Small intestine (tissue), 16 donors: ENCODE measurements at places on chromosomes 2 and 18. TPM values are rescaled to one million over a fixed set of nuclear protein-coding genes. Genes with fewer than 3 reads are reported as not detected.
A peak's percentile ranks its signal among the peaks of the same experiment; 100 is the strongest.

HOXD9 gene
- polyA plus RNA-seq: 1.9 TPM

- DNase-seq: peak; percentile 9
Observed at GRCh38 chr2:151841047-151841424, 12.8 kb upstream of the ARL5A start.

DNA sequence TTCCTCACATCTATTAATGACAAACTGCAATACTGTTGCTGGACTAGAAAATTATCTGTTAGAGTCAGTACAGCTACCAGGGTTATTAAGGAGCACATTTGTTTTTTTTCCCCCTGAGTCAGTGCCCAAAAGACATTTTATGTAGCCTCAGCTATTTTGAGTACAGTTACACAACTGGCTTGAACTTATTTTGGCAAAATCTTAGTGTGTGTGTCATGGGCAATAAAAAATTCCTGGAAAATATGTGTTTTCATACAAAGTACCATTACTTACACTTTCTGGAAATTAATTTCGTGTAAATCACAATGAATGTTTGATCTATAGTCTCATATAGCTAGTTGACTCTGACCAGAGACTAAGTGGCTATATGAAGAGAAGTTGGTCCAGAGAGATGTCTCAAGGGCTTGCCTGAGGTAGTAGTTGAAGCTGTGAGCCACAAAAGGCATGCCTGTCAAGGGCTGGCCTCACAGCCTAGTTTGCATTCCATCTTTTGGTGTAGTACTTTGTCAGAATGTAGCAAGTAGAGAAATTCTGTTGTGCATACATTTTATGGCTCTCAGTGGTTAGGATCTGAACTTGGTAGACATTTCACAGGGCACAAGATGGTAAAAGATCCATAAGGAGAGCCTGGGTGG lies 283.4 kb downstream of the MTX2 start:
- DNase-seq: no peak

DNA sequence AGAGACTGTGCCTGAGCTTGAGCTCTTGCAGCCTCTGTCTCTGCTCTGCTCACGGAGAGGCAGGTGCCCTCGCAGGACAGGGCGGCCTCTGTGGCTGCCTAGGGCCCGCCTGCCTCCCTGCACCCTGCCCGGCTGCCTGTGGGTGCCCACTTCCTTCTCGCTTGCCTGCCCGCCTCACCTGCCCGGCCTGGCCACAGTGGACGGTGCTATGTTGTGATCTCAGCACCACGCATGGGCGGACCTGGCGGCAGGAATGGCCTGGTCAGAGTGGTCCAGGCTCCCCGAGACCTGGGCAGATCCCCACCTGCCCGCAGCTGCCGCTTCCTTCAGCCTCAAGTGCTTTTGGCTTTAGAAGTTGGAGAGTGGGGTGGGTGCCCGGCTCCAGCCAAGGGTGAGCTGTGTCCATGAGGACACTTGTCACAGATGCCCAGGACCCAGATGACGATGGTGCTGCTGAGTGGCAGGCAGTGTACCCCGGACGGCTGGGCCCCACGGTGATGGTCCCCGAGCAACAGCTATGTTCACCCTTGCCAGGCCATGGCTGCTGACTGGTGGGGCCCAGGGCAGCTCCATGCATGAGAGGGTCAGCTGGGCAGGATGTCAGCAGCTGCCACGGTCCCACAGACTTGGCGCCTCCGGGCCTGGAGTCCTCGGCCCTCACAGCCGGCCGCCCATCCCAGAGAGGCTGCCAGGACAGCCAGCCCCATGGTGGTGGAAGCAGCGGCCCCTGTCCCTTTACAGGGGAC lies 25.3 kb downstream of the RTP5 start:
- no peak for DNase-seq

BCL11A gene
- polyA plus RNA-seq: 17.2 TPM

DNA sequence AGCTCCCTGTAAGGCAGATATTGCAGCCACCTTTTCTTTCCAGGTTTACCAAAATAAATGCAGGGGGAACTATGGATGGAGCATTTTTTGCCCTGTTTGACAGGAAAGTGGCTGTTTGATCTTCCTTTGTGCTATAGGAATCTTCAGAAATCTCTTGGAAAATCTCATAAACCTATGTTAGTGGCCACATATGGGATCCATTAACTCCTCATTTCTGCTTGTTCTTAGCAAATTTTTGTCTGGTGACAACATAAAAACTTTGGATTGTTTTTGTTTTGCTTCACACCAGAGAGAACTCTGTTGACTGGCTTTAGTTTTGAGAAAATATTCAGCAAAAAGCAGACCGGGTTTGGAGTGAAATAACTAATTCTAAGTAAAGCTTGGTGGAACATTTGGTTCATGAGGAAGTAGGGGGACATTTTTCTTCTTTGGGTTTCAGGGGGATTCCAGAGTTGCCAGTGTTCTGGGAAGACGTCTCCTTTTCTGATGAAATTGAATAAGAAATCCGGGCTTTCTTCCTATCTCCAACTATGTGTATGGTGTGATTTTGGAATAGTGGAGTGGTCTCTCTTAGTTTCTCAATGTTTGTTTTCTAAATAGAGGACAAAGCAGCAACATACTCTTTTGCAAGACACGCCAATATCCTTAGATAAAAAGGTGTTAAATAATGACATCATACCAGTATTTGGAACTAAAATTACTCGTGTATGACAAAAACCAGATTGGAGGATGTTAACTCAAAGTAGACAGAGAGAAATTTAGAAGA lies 174.4 kb downstream of the ICOS start:
- DNase-seq: no peak

RIT2 gene
- polyA plus RNA-seq: not detected

DNA sequence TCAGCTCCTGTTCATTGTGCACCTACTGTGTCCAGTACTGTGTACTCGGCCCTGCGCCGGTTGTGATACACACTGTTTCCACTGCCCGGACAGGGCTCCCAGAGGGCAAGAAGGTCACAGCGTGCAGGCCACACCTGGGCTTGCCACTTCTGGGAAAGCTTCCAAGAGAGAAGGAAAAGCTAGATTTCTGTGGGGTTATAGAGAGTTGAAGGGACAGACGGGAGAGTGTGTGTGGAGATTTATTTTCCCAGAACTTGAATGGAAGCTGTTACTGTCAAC lies 3.8 kb upstream of the CNDP1 start:
- no peak for DNase-seq

- DNase-seq: no peak
Observed at GRCh38 chr18:8300751-8301410, 308.4 kb upstream of the RAB12 start.

SP5 gene
- 1.1 TPM for polyA plus RNA-seq

- DNase-seq: no peak
Observed at GRCh38 chr18:60888071-60888624, 445.1 kb upstream of the CDH20 start.

DNA sequence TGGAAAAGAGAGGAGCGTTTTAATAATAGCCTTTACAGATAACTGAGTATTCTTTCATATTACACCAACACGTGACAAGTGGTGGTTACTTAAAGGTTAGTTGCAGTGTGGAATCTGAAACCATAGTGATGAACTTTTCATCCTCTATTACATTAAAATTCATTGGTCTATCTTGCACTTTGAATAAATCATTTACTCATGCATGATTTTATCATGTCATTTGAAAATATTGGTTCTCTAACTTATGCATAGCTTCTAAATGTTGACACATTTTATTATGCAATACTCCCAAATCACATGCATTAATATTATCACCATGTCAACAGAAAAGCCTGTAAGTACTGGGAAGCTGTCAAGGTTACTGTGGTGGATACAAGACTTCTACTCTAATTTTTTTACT lies 1432.2 kb downstream of the LRP1B start:
- no peak for DNase-seq

TDRD15 gene
- not detected for polyA plus RNA-seq

- DNase-seq: no peak
Observed at GRCh38 chr2:106953236-106953635, 67.3 kb upstream of the ST6GAL2 start.

PCARE gene
- polyA plus RNA-seq: not detected

DNA sequence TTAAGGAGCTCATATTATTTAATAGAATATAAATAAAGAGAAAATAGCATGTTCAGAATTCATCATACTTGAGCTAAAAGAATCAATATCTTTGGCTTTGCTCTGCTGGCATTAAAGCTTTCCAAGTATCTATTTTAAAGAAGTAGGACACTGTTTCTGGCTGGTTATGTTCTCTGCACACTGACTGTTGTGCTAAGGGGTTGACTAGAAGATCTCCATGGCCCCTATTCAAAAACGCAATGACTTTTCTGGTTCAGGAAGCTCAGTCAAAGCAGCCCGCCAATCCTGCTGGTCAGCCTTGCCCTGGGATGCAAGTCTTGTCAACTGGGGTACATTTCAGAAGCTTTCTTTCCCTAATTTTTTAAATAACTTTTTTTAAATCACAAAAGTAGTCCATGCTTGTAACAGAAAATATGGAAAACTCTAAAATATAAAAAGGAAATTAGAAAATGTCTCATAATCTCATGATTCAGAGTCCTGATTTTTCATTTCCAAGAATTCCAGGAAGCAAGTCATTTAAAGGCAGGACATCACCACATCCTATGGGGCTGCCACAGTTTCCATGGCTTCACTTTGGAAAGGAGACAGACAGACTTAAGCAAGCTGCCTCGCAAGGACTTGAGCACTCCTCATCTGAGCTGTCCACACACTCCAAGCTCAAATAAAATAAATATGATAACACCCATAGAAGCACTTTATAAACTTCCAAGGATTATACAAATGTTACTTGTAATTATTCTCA lies 195.1 kb downstream of the TXNL1 start:
- no peak for DNase-seq

GRCh38 chr2:94870440-94871225 lies 597 bp upstream of the TEKT4 start:
- DNase-seq: no peak

LIMS1 gene
- 8.3 TPM for polyA plus RNA-seq

ABCG5 gene
- polyA plus RNA-seq: 2.3 TPM

DNA sequence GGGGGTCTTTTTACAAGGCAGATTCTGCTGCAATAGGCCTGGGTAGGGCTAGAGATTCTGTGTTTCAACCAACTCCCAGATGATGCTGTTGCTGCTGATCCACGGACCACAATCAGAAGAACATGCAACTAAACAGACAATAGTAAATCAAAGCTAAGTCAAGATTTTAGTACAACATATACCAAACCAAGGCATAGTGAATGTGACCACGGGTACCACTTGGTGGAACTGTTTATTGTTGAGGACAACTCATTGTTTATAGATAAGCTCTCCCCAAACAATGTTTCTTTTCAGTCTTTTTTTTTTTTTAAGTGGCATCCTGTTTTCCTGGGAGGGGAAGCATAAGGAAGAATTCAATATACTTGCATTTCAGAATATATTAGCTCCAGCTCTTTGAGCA lies 36.0 kb upstream of the DARS1 start:
- no peak for DNase-seq

DNA sequence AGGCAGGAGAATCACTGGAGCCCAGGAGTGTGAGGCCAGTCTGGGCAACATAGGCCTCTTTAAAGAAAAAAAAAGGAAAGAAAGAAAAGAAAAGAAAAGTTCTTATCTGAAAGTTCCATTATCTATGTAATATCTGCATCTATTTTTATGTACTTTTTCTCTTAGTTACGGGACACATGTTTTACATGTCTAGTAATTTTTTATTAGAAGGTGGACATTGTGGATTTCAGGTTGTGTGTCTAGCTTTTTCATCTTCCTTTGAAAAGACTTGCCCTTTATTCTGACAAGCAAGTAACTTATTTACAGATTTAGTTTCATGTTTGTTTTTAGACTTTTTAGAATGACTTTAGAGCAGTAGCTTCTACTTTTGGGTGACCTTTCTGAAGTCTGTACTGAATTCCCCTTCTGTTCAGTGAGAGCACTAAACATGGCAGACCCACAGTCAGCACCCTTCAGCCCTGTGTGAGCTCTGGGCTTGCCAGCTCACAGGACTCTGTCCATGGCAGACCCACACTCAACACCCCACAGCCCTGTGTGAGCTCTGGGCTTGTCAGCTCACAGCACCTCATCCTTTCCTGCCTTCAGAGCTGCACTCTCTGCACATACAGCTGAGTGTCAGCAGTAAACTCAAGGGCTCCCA lies 17.5 kb downstream of the TRAPPC12 start:
- no peak for DNase-seq

DNA sequence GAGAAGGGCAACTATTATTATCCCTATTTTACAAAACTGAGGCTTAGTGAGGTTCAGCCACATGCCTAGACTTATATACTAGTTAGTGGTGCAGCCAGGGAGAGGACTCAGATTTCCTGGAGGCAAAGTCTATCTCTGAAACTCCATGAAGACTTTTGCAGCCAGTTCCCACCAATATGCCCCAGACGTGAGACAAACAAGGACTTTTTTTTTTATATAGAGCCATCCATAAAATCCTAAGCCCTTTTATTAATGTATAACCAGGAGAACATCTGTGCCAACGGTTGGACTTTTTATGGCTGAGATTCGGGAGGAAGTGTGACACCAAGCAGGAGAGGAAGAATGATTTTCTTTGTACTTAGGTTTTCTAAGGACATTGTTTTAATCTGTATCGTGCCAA lies 29.9 kb downstream of the LIPG start:
- DNase-seq: peak; percentile 88

CAVIN2 gene
- polyA plus RNA-seq: 8.1 TPM

DNA sequence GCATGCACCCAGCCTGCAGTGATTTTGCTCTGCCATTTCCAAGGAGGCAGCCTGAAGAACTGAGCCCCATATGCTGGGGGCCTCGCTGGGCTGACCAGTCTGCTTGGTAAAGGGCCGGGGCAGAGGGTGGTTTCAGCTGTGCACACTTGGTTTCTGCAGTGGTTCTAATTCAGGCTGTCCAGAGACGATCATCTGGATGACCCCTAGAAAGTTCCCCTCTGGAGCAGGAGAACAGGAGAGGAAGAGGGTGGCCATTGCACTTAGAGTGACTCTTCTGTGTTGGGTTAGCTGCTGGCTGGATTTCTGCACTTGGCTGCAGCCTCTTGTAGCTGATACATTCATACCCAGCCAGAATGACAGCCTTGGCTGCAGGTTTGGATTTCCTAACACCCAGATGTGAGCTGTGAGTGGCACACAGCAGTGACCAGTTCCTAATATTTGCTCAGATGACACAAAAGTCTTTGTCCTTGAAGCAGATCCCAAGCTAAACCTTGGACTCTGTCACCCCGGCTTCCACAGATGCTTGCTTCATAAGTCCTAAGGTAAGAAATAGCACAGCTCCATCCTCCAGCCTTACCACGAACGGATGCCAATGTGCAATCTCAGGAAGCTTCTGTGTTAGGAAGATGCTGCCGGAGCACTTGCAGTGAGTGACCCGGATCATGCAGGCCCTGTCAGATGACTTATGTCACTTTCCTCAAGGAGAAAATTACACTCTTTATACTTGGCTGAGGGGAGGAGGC lies 105.6 kb downstream of the HNRNPLL start:
- no peak for DNase-seq

CNDP1 gene
- 0.13 TPM for polyA plus RNA-seq

TMEM169 gene
- polyA plus RNA-seq: 0.54 TPM

- DNase-seq: no peak
Observed at GRCh38 chr18:32029558-32029957, 10.9 kb downstream of the RNF125 start.

GRCh38 chr2:150549381-150549780 lies 61.9 kb upstream of the RND3 start:
- no peak for DNase-seq
